ENCODE measurements at places on chromosomes 7 and 10.

DNA sequence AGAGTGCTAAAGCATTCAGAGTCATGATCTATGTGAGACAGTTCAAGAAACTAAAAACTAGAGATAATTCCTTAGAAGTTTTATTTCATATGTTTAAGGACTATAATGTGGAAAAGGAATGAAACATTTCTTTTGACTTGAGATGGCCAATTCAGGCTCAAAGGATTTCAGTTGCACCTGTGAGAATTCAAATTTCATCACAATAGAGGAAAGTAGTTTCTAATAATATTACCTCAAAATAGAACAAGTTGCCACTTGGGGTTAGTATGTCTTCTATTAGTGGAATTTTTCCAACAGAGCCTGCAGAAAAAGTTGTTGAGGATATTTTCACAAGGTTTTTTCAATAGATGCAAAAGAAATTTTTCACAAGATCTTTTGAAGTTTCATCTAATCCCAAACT lies 37.4 kb downstream of the TMEM26 start:
- no peak for DNase-seq

GRCh38 chr10:28200775-28201174 lies 102.1 kb downstream of the MPP7 start:
- no peak for DNase-seq

GRCh38 chr10:110163841-110164240 lies 43.6 kb upstream of the MXI1 start:
- no peak for DNase-seq

- DNase-seq, result no peak
Observed at GRCh38 chr7:47677664-47678063, 95.8 kb upstream of the TNS3 start.

DNA sequence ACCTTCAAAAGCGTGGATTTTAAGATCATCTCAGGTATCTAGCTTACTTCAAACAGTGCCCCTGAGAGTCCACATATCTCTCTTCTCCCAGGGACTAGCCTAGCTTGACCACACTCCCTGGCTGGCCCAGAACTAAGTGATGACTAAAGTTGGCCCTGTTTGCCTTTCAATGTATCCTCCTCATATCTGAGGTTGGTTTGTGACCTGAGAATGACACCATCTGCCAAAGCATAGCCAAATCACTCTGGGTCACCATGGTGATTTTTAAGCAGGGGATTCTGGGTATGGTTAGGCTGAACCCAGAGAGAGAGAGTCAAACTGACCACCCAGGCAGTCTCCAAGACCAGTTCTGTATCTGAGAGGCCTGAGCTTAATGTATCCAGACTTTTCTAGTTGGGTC lies 16.2 kb downstream of the CNNM1 start:
- no peak for DNase-seq

DNA sequence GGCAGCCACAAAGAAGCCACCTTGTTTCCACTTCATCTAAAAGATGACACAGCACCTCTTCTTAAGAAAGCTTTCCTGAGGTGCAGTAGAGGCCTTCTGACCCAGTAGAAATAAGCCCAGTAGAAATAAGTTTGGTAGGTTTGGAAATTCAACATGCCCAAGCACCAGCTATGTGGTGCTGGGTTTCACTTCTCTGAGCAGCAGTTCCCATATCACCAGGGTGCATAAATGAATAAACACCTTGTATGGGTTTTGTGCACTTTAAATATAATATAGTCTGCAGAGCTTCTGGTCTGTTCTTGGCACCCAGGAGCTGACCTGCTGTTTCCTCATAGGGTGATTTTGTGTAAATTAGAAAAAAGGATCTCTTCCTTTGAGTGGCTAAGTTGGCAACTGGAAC lies 492.4 kb upstream of the SORCS1 start:
- DNase-seq, result no peak

Data from forelimb muscle (tissue), 1 donor.